Esophagus squamous epithelium (tissue), 5 donors: ENCODE measurements at places on chromosomes 12 and 14.

- DNase-seq: no peak
Observed at GRCh38 chr12:67355428-67356379, 86.5 kb downstream of the CAND1 start.

DNA sequence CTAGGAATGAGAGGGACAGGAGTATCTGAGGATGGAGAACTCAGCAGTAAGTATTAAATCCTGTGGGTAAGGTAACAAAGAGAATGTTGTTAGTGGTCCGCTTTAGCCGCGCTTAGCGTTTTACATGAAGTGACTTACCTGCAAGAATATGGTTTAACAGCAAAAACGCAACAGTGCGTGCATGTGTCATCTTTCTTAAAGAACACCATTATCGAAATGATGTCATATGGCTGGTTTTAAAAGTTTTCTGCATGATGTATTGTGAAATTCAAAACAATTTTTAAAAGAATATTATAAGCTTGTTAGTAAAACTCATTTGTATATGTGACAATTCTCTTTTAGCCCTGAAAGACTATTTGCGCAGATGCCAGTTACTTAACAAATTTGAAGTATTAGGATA, 1.7 kb downstream of the LEMD3 start:
- no peak for DNase-seq

DNA sequence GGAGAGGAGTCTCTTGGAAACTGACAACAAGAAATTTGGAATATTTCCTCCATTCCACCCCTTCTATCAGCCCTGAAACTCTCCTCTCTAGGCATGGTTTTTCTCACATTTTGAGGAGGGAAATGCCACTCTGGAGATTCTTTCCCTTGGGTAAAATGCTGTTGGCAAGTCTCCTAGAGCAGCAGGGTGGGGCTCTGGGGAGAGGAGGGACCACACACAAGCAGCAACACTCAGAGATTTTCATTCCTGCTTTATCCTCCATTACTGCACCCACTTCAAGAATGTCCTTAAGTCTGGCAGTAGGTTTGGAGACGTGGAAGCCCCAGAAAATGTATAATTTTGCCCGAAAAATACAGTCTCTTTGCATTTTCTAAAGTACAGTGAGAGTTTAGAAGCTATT, 130.8 kb upstream of the FLRT2 start:
- DNase-seq: no peak

DNA sequence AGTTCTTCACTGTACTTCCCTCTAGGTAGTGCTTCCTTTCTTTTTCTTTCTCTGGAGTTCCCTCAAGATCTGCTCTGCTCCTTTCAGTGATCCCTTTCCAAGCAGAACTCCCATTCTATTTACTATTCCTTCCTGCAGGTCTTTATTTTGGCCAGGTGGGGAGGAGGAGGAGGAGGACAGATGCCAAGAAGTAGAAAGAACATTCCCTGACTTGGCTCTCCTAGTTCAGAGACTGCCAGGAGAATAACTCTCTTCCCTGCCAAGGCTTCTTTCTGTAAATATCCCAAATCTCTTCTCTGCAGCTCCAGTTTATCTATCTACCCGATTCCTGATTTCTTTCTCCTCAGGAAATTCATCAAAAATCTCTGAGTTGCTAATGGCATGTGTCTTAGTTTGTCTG, 229.6 kb upstream of the TMEM260 start:
- DNase-seq: no peak

DNA sequence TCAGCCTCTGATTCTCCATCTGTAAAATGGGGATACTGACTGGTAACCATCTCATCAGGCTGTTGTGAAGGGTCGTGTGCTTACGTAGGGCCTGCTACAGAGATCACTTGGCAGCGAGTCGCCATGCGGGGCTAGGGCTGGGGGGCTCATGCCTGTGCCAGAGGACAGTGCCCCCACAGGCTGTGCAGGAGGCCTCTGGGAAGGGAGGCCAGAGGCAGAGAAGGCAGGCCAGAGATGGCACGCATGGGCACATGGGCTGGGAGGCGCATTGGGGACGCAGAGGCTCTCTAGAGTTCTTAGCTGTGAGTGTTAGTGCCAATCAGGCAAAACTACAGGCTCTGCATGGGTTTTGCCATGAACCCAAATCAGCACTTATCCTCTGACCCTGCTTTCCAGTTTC, 3.5 kb upstream of the BDKRB2 start:
- no peak for DNase-seq

DNA sequence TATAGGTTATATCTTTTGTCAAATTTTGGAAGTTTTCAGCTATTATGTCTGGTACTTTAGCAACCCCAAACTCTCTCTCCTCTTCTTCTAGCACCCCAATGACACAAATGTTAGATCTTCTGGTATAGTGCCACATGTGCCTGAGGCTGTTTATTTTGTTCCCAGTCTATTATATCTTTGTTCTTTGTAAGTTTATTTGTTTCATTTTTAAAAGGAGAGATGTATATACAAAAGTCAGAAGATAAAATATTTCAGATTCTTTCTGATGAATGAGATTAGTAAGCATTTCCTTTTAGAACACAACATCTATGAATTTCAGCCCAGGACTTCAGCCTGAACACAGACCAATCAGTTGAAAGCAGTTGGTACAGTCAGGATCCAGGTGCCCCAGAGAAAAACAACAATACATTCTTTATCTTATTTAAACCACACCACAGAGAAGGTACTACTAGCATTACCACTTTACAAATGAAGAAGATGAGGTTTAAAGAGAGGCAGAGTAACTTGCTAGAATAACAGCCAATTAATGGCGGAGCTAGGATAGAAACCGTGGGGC, 114.1 kb upstream of the BTG1 start:
- DNase-seq: no peak

- DNase-seq: no peak
Observed at GRCh38 chr12:21989819-21990412, 48.7 kb upstream of the ABCC9 start.

DNA sequence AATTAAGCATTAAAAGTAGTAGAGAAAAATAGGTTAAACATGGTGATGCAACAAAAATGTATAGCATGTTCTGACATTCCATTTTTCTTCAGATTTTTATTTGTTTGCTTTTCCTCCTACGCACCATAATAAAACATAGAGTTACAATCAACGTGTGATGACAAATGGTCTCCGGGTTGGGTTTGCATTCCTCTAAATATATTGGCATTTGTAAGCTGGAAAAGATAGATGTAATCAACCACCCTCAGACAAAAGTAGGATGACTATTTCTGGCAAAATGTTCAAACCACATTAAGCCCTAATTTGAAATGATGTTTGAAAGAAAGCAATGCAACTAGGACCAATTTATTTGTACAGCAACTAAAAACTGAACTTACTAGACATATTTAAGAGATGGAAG, 58.4 kb downstream of the SLC25A21 start:
- DNase-seq: no peak
